ENCODE measurements at places on chromosomes 16 and 17.
A peak's percentile ranks its signal among the peaks of the same experiment; 100 is the strongest.

GRCh38 chr17:63644846-63645245 is 22.6 kb downstream of the MAP3K3 start:
- DNase-seq = no peak

GRCh38 chr17:53736516-53737240 is 86.0 kb upstream of the KIF2B start:
- no peak for DNase-seq

DNA sequence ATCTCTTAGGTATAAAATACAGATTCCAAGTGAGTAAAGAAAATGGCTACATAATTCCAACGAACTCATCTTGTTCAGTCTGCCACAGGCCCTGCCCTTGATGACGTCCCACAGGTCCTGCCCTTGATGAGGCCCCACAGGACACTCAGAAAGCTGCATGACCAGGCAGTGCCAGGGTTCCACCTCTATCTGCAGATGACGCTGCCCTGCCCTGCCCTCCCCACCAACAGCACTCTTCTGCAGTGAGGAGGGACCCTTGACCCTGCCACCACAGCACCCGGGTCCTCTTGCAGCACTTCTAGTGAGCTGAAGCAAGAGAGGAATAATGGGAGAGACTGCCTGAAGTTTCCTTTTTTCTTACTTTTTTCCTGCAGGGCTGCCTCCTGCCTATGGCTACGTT is 118.4 kb downstream of the VPS53 start:
- DNase-seq = no peak

- DNase-seq = no peak
These were observed 457.2 kb upstream of the CDH11 start for GRCh38 chr16:65579050-65579449.

DNA sequence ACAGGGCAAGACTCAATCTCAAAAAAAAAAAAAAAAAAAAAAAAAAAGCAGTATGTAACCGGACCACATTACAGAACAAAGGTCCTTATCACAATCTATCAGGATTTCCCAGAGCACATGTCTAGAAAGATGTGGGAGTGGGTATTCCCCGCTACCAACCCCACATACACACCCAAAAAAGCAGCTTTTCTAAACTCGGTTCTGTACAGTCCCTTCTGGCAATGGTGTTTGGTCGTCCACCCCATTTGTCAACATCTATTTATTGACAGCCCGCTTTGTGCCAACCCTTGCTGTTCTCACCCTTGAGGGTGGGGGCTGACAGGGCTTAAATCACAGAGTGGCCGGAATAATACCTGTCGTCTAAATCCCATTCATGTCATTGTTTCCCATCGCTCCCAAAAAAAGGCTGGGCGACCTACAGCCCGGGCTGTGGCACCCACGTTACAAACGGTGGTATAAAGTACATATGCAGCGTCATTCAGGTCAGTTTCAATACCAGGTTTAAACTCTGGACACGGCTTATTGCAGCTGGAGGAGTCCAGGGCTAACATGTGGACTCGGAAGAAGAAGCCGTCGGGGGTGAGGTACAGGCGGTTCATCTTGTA is 3.6 kb downstream of the C17orf58 start:
- DNase-seq = no peak

DNA sequence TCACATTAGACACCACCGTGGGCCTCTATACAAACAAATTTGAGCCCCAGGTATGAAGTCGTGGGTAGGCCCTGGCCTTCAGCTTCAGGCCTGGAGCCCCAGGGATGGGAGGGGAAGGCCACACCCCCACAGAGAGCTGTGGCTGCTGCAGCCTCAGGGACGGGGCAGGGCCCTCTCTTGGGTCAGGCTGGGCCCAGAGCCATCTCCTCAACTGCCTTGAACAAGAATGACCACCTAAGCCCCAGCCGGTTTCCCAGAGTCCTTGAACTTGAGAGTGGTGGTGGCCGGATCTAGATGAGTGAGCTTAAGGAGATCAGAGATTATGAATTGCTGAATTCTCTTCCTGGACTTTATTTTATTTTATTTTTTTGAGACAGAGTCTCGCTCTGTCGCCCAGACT is 18.6 kb downstream of the SCNN1B start:
- DNase-seq = no peak

GRCh38 chr17:82239401-82239925 is 10.6 kb downstream of the SLC16A3 start:
- no peak for DNase-seq

DNA sequence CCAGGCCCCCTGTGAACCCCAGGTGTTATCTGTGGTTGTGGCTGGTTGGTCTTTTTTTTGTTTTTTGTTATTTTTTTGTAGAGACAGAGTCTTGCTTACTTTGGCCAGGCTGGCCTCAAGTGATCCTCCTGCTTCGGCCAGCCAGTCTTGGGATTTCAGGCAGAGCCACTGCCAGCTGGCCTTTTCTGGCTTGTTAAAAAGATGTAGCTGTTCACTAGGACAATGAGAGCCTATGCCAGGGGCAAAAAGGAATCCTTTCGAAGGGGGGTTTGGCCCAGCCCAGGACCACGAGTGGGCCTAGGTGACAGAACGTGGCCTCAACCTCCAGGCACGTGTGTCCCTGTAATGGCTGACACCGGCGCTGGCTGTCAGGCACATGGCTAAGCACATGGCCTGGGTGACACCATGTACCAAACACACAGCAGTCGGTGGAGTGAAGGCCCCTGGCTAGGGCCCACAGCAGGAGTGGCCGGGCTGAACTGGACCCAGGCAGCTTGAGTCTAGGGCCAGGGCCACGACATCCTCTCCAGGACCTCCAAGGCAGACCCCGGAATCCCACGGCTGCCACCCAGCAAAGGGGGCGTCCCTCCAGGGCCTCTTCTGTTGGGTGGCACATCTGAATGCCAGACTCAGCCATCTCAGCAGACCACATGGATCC is 6.9 kb upstream of the SLC38A8 start:
- no peak for DNase-seq

GRCh38 chr17:4425398-4425797 is 8.3 kb upstream of the SPNS3 start:
- DNase-seq = no peak

- DNase-seq = peak; percentile 18
These were observed 24.7 kb upstream of the KRT20 start for GRCh38 chr17:40909755-40910154.

DNA sequence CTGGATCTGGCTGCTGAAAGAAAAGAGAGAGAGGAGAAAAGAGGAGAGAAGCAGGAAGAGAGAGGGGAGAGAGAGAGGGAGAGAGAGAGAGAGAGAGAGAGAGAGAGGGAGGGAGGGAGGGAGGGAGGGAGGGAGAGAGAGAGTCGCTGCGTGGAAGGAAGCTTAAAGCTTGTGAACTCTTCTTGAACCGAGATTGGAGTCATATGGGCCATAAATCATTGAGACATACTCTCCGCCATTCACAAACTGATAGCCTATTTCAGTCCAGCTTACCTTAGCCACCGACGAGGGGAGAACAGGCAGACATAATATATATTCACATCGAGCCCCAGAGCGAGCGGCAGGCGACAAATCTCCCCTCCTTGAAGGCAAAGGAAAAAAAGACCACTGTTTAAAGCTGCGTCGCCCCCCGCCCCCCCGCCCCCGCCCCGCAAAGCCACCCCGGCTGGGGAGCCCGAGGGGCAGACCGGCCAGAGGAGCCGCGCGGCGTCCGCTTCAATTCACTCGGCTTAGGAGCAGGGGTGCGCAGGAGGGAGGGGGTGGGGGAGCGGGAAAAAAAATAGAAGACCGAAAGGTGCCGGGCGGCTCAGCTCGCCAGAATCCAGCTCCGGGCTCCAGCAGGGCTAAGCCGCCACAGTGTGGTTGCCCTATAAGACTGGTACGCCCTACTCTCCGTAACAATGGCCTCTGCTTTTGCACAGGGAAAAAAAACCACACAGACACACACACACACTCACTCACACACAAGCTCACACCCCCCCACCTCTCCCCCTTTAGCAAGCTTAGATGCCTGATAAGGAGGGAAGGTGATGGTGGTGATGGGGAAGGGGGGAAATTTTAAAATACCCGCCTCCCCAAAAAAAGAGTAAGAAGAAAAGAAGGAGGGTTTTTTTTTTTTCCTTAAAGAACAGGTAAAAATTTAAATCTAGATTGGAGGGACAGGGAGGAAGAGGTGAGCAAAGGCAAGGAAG is 10.6 kb upstream of the HOXB2 start:
- DNase-seq = no peak

- no peak for DNase-seq
These were observed 29.7 kb downstream of the MGRN1 start for GRCh38 chr16:4654011-4654963.

GRCh38 chr16:26905336-26905735 is 161.4 kb upstream of the C16orf82 start:
- no peak for DNase-seq

GRCh38 chr16:51971184-51971583 is 575.8 kb downstream of the TOX3 start:
- DNase-seq = peak; percentile 4

DNA sequence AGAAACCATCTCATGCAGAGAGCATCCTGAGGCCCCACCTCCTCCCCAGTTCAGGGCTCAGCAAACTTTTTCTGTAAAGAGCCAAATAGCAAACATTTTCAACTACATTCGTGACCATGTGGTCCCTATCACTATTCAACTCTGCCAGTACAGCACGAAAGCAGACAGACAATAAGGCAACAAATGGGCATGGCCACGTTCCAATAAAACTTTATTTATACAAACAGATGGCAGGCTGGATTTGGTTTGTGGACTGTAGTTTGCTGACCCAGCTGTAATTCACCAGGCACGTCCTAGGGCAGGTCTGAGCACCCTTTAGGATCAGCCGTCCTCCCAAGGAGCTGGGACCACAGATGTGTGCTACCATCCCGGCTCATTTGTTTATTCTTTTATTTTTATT is 27.1 kb upstream of the GPRC5C start:
- DNase-seq = no peak

- DNase-seq = no peak
These were observed 158.7 kb downstream of the KATNIP start for GRCh38 chr16:27708651-27709050.

DNA sequence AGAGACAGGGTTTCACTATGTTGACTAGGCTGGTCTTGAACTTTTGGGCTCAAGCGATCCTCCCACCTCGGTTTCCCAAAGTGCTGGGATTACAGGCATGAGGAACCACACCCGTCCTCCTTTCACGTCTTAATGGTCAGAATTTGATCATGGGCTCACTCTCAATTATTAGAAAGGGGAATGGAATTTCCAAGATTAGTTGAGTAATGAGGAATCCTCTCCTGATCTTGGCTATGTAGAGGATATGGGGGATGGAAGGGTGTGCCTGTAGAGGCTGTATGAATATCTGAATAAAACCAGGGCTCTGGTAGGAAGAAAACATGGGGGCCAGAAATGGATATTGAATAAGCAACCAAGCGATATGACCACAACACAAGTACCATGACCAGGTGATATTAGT is 25.9 kb upstream of the SMURF2 start:
- no peak for DNase-seq

- no peak for DNase-seq
These were observed 2.3 kb downstream of the MT2A start for GRCh38 chr16:56610609-56611111.

GRCh38 chr16:25996052-25996451 is 304.3 kb downstream of the HS3ST4 start:
- no peak for DNase-seq

GRCh38 chr16:65781363-65781762 is 585.1 kb upstream of the CDH5 start:
- DNase-seq = no peak

DNA sequence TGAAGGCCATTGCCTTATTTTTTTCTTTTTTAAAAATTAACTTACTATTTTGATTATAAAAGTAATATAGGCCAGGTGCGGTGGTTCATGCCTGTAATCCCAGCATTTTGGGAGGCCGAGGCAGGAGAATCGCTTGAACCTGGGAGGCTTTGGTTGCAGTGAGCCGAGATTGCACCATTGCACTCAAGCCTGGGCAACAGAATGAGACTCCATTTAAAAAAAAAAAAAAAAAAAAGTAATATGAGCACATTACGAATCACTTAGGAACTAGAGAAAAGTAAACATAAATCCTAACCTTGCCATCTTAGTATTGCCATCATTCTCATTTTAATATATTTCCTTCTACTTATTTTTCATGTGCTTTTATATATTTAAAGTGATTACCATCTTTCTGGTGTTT is 12.9 kb upstream of the TACO1 start:
- DNase-seq = no peak

- no peak for DNase-seq
These were observed 36.6 kb downstream of the TTC19 start for GRCh38 chr17:16036261-16036660.

DNA sequence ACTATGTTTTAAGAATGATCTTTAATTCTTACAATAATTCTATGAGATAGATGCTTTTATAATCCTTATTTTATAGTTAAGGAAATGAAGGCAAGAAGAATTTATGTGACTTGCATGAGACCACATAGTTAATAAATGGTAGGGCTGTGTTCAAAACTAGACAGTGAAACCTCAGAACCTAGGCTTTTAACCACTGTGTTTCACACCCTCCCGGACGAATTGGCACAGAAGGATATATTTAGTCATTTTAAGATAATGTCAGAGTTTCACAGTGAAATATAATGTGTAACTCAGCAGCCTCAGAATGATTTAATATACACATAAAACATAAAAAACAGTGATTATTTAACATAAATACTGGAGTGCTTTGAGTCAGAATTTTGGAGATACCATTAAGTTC is 57.0 kb downstream of the NSRP1 start:
- DNase-seq = no peak

GRCh38 chr17:64008346-64008745 is 10.2 kb downstream of the PRR29 start:
- no peak for DNase-seq

Data from NCI-H526 treated with DMSO at 0.1 percent for 48 hours (cell line).